NCI-H1105 treated with DMSO at 0.1 percent for 48 hours (cell line): ENCODE measurements at places on chromosomes 2 and 18.

- DNase-seq: no peak
Observed at GRCh38 chr18:23718243-23718720, 29.0 kb downstream of the LAMA3 start.

GRCh38 chr2:142675398-142675797 is 202.1 kb upstream of the KYNU start:
- no peak for DNase-seq

- DNase-seq: no peak
Observed at GRCh38 chr2:113342650-113343049, 63.9 kb upstream of the PAX8 start.

GRCh38 chr2:150041722-150042425 is 445.6 kb downstream of the RND3 start:
- DNase-seq: no peak

GRCh38 chr2:45131587-45131986 is 122.3 kb upstream of the SIX2 start:
- no peak for DNase-seq
